ENCODE measurements at places on chromosomes 2 and 18.

- no peak for DNase-seq
These were observed 22.7 kb downstream of the MGAT5 start for GRCh38 chr2:134276381-134277172.

- no peak for DNase-seq
These were observed 135.8 kb downstream of the COPS8 start for GRCh38 chr2:237221443-237221842.

DNA sequence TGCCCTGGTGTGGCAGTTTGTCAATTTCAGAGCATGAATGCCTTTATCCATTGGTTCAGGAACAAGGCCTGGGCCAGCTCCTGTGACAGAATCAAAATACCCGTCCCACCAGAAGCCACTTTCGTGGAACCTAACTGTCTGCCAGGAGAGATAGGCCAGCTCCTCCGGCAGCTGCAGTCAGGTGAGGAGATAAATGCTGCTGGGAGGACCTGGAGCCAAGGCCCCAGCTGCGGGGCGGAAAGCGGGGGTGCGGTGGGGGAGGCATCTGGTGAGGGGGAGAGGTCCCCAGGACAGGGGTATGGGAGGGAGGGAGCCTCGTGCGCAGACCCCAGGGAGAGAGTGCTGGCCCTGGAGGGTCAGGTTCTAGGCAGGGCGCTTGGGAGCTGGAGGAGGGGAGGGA lies 4.4 kb upstream of the ASB1 start:
- DNase-seq, result peak; percentile 11

- no peak for DNase-seq
These were observed 31.0 kb upstream of the PTH2R start for GRCh38 chr2:208375491-208376068.

DNA sequence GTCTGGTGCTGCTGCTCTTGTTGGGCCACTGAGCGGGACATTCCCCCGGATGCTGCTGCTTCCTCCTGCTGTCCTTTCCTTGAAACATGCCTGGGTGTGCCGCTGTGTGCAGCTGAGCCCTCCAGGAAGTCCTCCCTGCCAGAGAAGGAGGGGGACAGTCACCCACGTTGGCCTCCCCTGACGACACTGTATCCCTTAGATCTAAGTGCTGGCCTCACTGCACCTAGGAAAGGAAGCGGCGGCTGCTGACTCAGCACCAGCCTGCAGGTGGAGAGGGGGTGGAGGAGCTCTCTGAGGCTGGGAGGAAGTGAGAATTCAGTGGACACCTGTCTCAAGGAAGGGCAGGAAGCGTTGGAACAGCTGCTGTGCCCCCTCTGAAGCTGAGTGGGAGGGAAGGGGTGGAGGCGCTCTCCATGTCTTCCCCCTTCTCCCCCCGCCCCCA lies 239.8 kb downstream of the HAUS1 start:
- DNase-seq, result no peak

DNA sequence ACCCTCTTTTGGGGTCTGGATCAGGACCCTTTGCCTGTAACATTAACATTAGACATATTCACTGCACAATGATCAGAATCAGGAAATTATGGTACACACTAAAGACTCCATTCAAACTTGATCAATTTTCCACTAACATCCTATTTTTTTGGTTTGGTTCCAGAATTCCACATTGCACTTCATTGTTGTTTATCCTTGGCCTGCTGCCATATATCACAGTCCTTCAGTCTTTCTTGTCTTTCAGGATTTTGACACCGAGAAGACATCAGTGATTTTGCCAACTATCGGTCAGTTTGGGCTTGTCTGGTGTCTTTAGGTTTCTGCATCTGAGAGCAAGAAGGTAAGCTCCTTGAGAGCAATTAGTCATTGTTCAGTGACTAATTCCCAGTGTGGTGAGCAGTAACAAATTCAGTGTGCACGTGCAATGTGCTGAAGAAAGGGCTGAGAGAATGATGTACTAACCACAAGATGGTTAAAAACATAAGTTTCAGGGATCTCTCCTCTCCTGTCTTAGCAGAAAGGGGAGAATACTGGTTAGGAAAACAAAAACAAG lies 23.5 kb downstream of the MARCHF4 start:
- peak; percentile 89 for DNase-seq

GRCh38 chr18:56273541-56274219 lies 364.7 kb downstream of the TXNL1 start:
- no peak for DNase-seq

GRCh38 chr18:78876868-78877267 lies 102.8 kb upstream of the SALL3 start:
- peak; percentile 54 for DNase-seq

DNA sequence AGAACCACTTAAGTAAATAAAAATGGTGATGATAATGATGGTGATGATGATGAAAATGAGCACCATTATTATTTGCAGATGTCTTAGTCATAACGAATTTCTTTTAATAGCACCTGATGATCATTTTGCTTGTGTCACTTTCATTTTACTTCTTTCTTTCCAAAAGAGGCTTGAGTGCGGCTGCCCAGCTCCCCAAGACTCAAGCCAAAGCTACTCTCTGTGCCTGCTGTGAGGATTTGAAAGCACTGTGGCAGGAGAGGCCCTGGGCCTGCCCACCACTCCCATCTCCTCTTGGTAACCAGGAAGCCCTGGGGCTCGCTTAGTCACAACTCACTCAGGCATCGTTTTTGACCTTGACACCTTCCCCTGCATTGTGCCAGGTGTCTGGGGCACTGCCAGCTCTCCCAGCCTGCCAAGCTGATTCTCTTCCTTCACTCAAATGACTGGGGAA lies 41.2 kb downstream of the RPL37A start:
- DNase-seq, result no peak

GRCh38 chr2:1300284-1300683 lies 113.0 kb upstream of the TPO start:
- no peak for DNase-seq

- DNase-seq, result no peak
These were observed 356.0 kb downstream of the PTPRM start for GRCh38 chr18:7923105-7923504.

All from osteoblast (primary cell).